ENCODE measurements at places on chromosomes 7 and 10.

DNA sequence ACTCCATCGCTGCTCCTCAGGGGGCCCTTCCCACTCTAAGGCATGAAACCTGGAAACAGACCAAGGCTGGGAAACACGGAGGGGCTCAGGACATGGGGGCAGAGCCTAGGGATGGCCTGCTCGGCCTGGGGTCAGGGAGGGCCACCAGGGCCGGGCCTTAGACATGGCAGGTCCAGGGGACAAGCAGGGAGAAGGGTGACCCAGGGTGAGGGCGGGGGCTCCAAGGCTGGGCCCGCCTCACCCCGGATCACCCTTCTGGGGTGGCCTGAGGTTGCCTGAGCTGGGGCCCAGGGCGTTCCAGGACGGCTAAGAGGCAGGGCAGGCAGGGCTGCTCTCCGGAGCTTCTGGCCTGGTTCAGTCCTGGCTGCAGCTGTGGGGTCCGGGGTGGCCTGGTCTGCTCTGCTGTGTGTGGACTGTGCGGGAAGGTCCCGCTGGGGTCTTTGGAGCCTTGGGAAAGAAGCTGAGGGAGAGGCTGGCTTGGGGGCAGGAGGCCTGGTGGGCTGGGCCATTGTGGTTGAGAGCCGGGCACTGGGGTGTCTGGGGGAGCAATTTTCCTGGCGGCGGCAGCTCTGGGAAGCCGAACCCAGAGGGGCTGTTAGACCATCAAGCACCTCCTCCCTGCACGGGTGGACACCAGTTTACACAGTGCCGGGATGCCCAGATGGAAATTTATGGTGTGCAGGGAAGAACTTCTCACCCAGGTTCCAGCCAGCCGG is 52.2 kb downstream of the UNCX start:
- no peak for DNase-seq

DNA sequence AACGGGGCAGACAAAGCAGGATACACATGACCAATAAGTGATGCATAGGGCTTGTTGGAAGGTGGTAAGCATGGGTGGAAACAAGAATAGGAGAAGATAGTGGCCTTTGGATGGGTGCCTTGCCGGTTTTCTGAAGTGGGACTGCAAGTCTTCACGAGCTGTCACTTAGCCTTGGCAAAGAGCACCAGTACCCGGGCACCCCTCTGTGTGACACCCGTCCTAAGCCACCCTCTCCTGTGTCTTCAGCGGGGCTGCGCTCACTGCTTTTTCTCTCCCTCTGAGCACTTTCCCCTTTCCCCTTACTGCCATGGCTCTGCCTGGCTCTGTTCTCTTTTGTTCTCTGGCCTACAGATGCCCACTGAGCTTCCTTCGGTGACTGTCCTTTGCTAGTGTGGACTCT is 399.7 kb upstream of the MKI67 start:
- no peak for DNase-seq

DNA sequence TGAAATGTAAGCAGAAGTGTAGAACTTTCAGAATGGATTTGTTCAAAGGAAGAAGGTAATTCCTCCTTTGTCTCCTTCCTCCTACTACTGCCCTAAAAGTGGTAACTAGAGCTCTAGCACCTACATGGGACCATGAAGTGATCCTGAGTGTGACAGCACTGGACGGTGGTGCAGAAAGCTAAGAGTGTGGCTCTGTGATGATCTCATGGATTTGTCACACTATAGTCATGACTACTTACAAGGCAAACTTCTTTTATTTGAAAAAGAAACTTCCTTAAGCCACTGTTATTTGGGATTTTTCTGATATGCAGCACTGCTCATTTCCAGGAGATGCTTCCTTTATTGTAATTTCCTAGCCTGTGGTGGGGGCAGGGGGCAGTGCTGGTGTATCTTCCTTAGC is 5.8 kb upstream of the FHIP2A start:
- no peak for DNase-seq

DNA sequence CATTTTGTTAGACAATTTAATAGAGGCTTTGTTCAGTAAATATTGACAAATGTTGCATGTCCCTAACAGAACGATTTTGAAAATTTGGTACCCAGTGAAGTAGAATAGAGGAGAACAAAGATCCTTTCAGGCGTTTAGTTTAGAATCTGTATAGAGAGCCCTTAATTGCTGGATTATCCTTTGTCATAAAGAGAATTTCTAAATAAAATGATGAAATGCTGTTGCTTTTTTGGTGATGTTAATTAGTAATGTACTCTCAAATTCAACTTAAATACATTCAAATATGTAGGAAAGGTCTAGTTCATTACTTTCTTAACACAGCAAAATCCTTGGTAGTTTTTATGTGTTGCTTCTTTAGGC is 1.2 kb downstream of the LUC7L2 start:
- DNase-seq = no peak

GRCh38 chr7:8923164-8923806 is 489.9 kb downstream of the NXPH1 start:
- DNase-seq = no peak

GRCh38 chr7:66735850-66736249 is 4.7 kb upstream of the RABGEF1 start:
- DNase-seq = no peak

- DNase-seq = no peak
Measured at GRCh38 chr7:69067397-69067796, 530.9 kb upstream of the AUTS2 start.

DNA sequence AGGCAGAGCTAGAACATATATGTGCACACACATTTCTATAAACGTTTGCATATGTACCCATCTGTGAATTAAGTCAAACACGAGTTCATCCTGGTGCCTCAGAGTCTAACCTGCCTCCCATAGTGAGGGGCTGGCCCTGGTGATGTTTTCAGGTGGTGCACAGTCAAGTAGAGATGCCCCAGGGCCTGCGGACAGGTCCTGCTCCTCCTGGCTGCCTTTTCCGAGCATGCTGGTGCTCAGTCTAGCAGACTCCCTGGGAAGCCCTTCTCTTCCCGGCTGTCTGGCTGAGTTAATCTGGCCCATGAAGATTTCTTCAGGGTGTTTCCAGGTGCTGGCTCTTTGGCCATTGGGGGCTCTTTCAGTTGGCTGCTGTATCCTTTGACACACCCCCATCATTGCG is 14.3 kb downstream of the ADCY1 start:
- DNase-seq = no peak

DNA sequence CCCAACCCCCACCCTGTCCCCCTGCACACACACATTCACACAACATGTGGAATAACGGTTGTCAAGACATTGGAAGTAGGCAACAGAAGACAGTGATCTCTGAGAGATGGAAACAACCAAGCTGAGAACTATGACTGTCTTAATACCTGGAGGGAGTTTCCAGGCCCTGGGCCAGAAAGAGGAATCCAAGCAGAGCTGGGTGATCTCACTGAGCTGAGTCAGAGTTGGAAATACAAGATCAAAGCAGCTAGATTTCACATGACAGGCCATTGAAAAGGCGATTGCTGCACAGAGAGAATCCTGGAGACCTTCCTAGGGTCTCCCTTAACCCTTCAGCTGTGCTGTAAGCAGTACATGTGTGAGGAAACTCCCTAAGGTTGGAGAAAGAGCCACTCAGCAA is 165.8 kb upstream of the PRSS1 start:
- peak; percentile 34 for DNase-seq
